ENCODE measurements at places on chromosomes 5 and 9.

DNA sequence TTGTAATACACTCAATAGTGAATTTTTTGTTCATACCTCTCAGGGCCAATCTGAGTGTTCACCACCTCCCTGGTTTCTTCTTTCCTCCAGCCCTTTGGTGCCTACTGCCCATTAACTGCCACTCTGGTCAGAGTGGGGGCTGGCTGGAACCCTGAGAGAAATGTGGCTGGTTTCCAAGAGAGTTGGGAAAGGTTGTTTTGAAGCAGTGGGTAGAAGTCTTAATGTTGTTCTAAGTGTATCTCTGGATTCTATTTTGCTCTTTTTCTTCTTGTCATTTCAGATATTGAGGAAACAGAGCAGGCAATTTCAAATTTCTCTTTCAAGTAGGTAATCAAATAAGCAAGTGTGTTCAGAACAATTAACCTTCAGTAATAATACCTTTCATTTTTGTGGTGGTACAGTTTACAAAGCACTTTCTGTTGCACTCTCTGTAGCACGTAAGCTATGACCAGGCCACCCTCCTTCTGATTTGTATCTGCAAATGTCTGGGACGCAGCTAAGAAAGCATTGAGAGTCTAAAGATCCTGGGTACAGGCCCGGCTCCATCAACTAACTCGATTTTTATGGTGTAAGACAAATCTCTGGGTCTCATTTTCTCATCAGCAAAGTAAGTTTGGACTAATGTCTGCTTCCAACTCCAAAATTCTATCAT is 8.4 kb downstream of the SLC1A3 start:
- DNase-seq = no peak

DNA sequence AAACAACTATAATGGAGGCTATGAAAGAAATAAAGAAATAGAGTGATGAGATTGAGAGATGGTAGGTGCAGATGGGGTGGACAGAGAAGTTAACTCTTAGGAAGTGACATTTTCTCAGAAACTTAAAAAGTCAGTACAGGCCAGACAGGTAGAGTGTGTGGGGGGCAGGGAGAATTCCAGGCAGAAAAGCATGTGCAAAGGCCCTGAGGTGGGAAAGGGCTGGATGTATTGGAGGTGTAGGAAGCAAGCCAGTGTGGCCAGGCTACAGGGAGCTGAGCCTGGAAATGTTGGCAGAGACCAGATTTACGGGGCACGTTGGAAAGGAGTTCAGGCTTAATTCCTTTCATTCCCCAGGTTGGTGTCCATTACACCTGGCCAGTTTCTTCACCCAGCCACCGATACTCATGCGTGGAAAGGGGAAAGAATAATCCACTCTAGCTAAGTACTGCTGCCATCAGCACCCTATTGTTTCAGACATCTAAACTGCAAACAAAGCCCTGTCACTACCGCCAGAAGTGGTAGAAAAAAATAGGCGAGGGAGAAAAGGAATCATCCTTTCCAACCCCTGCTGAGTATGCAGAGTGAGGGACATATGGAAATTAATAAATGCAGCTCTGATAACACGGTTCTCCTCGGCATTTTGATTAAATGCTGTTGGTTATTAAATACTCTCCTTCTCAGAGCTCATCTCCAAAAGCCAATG is 116.8 kb upstream of the GPR151 start:
- no peak for DNase-seq

GRCh38 chr9:115115117-115115880 is 2.7 kb downstream of the TNC start:
- peak; percentile 78 for DNase-seq

GRCh38 chr9:123470121-123470782 is 114.3 kb downstream of the CRB2 start:
- DNase-seq = no peak

DNA sequence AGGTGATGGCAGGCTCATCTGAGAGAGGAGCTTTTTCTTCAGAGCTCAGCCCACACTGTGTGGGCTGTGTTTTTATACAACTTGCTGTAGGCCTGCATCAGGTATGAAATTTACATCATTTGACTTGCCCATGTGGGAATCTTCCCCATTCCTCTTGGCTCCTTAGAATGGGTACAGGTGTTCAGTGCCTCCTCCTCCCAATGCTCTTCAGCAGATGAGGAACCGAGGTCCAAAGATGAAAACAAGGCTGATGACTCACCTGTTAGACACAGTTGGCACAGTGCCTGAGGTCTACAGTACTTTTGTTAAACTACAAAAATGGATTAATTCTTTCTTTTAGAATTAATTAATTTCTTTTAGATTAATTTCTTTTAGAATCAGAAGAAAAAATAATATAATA is 20.8 kb downstream of the PAPPA start:
- DNase-seq = peak; percentile 39

DNA sequence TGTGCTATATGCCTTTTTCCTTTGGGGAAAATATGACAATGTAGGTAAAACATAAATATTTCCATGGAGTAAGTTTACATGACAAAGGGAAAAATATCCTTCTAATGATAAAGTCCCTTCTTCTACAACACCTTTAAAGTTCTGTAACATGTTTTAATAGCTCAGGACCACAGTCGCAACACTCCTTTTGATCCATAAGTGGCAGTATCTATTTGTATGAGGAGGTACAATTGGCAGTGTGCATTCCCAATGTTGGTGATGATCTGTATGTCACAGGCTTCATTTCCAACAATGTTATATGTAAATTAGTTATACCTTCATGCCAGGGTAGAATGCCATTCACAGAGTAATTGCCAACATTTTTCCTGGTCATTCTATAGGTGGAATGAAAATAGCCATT is 127.1 kb upstream of the CCNH start:
- DNase-seq = no peak

DNA sequence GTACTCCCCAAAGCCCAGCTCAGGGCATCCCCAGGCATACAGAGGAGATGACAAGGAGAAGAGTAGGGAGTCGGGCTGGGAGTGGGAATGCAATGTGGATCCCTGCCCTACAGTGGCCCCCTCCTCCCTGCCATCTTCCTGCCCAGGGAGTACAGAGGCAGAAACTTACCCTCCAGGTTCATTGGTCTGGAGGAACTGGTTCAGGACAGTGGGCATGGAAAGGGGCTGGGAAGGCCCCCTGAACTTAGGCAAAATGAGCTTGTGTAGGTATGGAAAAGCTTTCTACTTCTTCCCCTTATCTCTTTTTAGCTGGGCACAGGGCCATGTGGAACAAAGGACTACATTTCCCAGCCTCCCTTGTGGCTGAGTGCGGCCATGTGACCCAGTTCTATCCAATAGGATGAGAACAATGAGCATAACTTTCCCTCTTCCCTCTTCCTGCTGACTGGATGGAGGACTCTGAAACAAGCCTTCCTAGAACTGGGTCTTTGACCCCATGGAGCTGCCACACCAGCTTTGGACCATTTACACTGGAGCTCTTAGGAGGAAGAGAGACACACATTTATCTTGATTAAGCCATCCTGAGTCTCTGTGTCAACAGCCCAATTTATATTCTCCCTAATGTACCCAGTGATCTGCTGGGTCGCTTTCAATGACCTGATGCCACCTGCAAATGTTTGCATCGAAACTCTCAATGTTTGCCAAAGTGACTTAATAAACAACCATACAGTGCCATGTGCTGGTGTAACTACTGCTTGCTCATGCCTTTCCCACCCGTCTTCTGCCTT is 25.0 kb upstream of the HMCN2 start:
- DNase-seq = peak; percentile 61

GRCh38 chr5:32031089-32031488 is 143.0 kb downstream of the GOLPH3 start:
- DNase-seq = peak; percentile 47

DNA sequence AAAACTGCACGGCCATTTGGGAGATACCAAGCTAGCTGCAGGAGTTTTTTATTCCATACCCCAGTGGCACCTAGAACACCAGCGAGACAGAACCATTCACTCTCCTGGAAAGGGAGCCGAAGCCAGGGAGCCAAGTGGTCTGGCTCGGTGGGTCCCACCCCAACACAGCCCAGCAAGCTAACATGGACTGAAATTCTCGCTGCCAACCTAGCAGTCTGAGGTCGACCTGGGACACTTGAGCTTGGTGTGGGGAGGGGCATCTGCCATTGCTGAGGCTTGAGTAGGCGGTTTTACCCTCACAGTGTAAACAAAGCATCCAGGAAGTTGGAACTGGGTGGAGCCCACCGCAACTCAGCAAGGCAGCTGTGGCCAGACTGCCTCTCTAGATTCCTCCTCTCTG is 108.9 kb upstream of the CHD1 start:
- DNase-seq = no peak

GRCh38 chr5:41148448-41148847 is 64.9 kb downstream of the C6 start:
- DNase-seq = no peak

DNA sequence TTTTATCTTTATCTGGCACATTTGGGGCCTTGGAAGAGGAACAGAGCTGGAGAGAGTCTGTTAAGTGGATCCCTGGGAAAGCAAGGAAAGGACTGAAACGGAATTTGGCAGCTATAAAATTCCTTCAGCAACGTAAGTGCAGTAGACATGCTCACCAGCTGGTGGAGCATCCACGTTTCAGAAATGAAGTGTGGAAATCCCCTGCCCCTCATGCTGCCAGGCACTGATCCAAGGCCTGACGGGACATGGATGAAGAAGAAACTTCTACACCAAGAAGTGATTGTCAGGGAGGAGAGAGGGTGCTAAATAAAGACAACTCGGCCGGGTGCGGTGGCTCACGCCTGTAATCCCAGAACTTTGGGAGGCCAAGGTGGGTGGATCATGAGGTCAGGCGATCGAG is 209.3 kb downstream of the ROR2 start:
- DNase-seq = peak; percentile 64

GRCh38 chr9:116572095-116572748 is 114.9 kb upstream of the TRIM32 start:
- DNase-seq = peak; percentile 72

DNA sequence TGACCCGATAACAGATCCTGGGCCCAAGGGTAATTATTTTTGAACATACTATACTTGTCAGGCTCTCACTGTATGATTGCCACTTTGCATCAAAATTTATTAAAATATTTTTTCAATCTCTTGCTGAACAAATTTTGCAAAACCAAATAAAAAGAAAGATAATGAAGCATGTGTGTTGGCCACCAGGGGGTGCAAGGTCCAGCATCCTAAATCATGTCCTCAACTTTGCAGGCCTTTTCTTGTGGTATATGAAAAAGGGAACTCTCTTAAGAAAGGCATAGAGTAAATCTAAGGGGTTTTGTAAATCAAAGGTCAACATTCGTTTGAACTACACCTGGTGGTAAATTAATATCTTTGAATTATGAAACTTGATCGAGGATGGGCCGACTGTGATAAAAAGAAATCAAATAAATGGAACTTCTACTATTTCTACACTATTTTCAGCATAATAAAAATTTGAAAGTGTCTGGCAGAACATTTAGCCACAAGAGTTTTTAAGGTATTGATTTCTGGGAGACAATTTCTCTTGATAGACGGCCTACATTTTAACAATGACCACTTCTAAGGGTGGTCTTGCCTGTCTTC is 676.5 kb downstream of the DMRTA1 start:
- DNase-seq = peak; percentile 29

DNA sequence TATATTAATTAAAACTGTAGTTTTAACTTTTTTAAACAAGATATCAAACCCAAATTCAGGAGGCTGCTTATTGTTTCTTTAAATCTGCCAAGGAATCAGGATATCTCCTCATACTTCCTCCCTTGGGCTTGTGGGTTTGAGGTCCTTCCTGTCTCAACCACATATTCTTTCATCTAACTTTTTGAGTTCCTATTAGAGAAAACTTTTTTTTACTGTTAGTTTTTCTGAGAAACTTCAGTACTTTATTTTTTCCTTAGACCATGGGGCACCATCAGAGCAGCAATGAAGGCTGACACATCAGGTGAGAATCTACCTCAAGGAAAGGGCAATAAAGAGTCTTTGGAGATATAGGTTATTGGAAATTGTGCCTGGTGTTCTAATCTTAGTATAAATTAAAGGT is 56.7 kb downstream of the TSSK1B start:
- no peak for DNase-seq

All from fibroblast of skin of right quadriceps (primary cell).